ENCODE measurements at places on chromosomes 13 and 19. TPM values are rescaled to one million over a fixed set of nuclear protein-coding genes. Genes with fewer than 3 reads are reported as not detected.

Gene ZNF66
- total RNA-seq: 15.4 TPM

Gene ZNF540
- total RNA-seq: 1.8 TPM

- no peak for DNase-seq
These were observed 24.4 kb downstream of the COMMD6 start for GRCh38 chr13:75513271-75513670.

- no peak for DNase-seq
These were observed 649 bp downstream of the TMEM91 start for GRCh38 chr19:41376998-41377365.

DNA sequence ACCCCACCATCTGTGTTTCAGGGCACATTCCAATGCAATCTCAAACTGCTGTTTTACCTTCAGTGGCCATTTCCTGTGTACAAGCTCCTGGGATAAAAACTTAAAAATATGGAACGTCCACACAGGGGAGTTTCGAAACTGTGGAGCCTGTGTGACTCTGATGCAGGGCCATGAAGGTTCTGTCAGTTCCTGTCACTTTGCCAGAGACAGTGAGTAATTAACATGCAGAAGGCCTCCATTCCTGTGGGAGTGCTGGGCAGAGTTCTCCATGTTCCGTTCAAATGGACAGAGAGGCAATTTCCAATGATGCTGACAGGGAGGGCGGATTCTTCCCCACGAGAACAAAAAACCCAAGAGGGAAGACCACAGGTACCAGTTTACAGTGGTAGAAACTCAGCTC, 24.4 kb downstream of the WDR88 start:
- no peak for DNase-seq
